GM18507 (cell line): ENCODE measurements at places on chromosomes 2 and 18.
A peak's percentile ranks its signal among the peaks of the same experiment; 100 is the strongest.

DNA sequence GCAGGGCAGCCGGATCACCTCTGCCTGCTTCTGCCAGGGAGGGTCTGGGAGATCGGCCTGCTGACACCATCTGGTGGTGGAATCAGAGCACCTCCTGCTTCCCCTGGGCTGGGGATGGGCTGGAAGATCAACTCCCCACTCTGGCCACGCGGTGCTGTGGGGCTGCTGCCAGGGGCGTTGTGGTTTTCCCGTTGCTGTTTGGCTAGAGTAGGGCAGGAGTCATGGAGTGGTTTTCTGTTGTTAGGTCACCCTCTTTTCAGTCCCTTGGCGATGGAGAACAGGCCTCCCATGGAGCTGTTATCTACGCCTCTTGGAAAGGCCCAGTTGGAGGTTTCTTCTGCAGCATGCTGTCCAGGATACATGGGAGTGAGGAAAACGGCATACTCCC, 15.2 kb downstream of the BCL2L11 start:
- no peak for DNase-seq

DNA sequence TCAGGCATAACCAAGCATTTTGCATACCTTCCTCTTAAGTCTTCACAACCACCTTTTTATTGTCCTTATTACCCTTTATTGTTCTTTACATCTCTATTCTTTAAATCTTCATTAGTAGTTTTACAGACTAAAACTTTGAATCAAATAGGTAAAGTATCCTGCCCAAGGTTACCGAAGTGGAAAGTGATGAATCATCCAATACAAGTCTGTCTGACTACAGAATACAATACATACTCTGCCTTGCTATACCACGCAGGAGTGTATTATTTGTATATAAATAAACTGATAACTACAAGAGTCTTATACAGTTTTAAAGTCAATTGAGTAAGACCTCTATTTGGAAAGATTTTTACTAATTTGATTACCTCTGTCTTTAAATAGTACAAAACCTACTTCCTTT, 196.0 kb downstream of the ZEB2 start:
- no peak for DNase-seq

GRCh38 chr2:139730197-139730596, 950.0 kb upstream of the NXPH2 start:
- no peak for DNase-seq

- DNase-seq: no peak
These were observed 58.1 kb downstream of the ST3GAL5 start for GRCh38 chr2:85830645-85831044.

DNA sequence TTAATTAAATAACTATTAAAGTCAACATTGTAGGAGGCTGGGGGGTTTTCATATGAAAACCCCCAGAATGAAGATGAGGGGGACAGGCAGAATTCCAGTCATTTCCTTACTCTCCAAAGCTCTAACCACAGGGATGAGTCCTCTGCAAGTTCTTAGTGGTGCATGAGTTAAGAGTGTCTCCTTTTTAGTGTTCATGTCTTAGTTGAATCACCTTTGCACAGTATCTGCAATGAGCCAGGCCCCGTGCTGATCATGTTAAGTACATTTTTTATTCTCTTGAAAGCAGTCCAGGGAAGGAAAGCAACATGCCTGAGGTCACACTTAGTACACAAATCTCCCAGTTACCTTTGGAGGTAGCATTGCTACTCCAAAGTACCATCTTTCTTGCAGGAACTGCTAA, 25.7 kb upstream of the MSGN1 start:
- no peak for DNase-seq

- DNase-seq: no peak
These were observed 65.9 kb downstream of the NBEAL1 start for GRCh38 chr2:203080447-203081045.

DNA sequence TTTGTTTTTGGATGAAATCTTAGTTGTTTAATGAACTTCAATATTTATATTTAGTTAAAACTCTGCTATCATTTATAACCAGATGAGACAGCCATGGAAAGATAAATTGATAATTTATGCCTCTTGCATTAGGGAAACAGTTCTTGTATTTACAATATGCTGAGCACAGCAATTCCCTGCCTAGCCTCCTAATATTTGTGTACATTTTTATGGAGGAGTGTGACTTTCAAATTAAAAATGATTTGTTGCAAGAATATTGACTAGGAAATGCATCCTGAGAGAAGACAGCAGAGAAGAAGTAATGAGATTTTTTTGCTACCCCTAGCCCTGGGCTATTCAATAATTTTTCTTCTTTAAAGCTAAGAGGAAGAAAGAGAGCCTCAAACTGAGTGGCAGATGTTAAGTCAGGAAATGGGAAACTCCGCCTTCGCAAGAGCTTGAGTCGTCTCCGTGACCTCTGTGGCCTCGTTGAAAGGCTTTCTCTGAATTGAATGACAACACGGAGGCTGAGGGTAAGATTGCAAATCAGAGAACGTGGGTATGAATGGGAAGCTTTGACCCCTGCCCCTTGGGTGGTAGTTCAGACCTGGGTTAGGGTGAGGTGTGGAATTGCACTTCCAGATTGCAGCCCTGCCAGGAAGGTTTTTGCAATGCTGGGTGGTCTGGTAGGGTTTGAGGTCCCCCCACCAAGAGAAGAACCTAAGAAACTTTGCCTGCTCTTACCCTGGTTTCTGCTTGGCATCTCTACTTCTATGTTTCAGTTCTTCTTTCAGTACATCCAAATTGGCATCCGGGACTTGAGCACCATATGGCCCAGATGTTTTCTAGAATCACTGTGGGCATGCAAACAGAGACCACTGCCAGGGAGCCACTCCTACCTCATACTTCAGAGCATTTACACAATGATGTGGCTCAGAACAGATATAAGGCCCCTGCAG, 210.3 kb upstream of the RBMS1 start:
- no peak for DNase-seq

- peak; percentile 73 for DNase-seq
These were observed 135.2 kb upstream of the EPC2 start for GRCh38 chr2:148509288-148509902.

DNA sequence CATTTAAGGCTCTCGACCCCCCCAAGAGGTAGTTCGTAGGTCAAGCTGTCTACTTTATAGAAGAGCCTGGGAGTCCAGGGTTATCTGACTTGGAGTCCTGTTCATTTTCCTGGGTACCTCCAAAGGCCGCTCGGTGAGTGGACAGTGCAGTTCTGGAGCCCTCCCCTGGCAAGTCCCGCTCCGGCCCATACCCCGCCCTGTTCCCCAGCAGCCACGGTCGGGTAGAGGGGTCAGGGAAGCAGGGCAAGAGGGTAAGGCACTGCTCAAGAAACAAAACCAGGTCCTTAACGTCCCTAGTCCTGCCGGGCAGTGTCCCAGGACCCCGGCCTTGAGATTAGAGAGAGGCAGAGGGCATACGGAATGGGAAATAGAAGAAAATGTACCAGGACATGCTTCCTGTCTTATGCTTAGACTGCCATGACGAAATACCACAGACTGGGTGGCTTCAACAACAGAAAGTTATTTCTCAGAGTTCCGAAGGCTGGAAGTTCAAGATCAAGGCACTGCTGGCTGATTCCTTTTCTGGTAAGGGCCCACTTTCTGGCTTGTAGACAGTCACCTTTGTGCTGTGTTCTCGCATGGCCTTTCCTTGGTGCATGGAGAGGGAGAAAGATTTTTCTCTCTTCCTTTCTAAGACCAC, 5.4 kb upstream of the HPCAL1 start:
- DNase-seq: no peak

GRCh38 chr2:2007551-2008501, 263.5 kb upstream of the PXDN start:
- no peak for DNase-seq

GRCh38 chr2:209988010-209988409, 14.4 kb upstream of the RPE start:
- DNase-seq: no peak

DNA sequence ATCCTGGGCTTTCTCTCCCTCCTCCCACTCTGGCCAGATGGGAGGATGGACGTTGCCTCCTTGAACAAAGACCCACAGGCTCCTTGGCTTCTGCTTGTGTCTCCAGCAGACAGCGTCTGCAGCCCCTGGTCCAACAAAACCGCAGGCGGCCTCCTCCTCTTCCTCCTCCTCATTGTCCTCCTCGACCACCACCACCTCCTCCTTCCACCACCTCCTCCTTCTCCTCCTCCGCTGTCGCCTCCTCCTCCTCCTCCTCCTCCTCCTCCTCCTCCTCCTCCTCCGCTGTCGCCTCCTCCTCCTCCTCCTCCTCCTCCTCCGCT, 45.7 kb upstream of the ALPP start:
- no peak for DNase-seq

GRCh38 chr2:41924709-41925408, 123.0 kb upstream of the PKDCC start:
- no peak for DNase-seq

DNA sequence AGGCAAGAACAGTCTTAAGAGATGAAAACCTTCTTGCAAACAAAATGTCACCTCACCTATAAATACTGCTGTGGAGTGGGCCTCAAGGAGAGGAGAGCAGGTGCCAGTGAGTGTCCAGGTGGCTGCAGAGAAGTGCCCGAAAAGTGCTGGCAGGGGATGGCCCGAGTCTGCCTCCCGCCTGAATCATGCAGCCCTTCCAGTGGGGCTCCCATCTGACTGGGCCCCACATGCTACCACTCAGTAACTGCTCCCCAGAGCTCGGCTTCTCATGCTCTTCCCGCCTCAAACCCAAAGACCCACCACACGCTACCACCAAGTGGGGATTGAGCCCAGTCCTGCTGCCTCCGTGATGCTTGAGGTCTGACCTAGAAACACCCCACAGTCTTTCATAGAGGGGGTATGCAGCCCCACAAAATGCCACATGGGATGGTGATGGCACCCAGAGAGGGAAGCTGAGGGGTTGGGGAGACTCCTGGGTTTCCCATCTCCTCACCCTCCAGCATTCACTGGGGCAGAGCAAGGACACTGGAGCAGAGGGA, 7.4 kb downstream of the HS6ST1 start:
- DNase-seq: no peak

GRCh38 chr2:7707723-7708122, 790.5 kb downstream of the RNF144A start:
- no peak for DNase-seq

DNA sequence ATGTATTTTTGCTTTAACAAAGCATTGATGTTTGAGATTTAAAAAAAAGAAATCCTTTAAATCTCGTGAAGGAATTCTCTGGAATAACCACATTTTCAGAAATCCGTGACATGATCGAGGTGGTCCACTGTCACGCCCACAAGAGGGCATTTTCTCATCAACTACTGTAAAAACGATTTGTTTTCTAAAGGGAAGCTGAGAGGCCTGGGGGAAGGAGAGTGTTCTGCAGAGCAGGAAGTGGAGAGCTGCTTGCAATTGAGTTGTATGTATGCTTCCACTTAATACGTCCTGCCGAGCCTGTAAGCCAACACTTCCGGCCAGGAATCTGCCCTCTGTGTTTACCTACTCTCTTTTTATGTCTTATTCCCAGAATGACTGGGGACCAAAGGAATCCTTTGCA, 19.4 kb downstream of the KLHL29 start:
- DNase-seq: no peak

DNA sequence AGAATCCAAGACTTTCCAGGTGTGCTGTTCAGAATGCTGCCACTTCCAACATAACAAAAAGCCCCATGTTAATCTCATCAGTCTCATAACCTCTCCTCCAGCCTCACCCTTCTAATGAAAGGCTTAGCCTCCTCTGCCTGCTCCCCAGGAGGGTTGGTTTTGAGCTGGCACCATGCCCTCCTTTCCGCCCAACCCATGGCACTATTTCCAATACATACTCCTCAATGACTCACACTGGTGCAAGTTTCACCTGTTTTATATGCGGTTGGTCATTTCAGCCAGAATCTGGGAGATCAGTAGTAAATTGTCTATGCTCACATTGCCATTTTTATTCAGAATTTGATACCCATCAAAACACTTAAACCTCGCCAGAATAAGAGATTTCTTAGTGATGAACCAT, 157.6 kb upstream of the NRP2 start:
- DNase-seq: no peak

DNA sequence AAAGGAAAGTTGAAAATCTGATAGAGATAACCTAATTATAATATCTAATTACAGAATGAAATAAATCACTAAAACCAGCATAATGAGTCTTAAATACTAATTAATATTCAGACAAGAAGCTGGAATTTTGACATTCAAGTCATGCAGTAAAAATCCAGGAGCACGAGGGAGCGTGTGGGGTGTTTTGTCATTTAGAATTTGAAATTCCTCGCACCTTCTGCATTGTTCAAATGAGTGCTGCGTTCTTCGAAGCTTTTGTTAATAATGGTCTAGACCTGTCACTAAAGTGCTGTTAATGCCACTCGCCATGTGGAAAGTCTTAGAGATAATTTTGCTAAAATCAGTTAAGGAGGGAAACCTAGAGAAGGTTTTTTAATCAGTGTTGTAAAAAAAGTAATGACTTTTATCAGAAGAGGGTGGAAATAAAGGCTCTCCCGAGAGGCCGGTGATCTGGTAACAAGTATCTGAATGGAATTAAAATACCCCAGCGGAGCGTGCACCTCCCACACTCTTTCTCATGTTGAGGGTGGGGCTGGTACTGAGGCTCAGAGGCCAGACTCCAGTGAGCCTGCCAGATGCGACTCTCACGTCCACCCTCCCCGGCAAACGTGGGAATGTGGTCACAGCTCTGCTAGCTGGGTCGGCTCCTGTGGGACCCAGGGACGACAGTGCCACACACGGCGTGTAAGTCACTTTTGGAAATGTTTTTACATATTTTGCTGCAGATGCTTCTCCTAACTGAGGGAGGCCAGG, 69.4 kb upstream of the MYT1L start:
- DNase-seq: no peak

DNA sequence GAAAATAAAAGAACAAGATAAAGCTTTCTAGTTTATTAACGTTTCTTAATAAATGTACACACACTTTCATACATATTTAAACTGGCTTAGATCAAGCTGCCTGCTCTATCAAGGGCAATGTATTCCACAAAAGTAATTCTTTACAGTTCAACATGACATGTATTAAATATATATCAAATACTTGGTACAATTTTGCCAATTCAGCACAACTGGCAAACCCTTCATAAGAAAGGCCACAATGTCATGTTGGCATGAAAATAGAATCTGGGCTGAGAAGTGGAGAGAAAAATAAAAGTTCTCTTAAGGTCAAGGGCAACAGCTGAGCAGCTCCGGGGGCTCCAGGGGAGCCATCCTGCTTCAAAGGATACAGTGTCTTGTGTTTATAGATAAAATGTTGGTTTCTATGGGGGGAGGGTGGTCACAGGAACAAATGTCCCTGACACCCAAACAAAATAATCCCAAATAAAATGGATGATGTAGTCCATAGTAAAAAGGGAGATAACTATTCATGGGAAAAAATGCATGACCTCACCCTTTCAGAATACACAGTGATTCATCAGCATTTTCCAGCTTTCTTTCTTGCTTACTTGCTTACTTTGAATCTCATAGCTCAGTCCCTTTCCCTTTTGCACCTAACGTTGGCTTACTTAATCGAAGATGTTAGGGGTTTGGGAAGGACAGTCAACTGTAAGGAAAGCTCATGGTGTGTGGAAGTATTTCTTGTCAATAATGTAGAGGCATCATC, 494.9 kb downstream of the NYAP2 start:
- no peak for DNase-seq

GRCh38 chr2:238231251-238231793, 8.5 kb downstream of the HES6 start:
- no peak for DNase-seq

GRCh38 chr2:134234535-134234934, 19.3 kb upstream of the MGAT5 start:
- no peak for DNase-seq

GRCh38 chr2:147623328-147623727, 221.5 kb upstream of the ACVR2A start:
- DNase-seq: no peak

GRCh38 chr2:151862700-151863099, 34.5 kb upstream of the ARL5A start:
- peak; percentile 58 for DNase-seq
